Thoracic aorta (tissue), 2 donors: ENCODE measurements at places on chromosomes 7 and 10. TPM values are rescaled to one million over a fixed set of nuclear protein-coding genes. Genes with fewer than 3 reads are reported as not detected.

GRCh38 chr10:79013406-79013987, 55.3 kb upstream of the ZMIZ1 start:
- DNase-seq = no peak

DNA sequence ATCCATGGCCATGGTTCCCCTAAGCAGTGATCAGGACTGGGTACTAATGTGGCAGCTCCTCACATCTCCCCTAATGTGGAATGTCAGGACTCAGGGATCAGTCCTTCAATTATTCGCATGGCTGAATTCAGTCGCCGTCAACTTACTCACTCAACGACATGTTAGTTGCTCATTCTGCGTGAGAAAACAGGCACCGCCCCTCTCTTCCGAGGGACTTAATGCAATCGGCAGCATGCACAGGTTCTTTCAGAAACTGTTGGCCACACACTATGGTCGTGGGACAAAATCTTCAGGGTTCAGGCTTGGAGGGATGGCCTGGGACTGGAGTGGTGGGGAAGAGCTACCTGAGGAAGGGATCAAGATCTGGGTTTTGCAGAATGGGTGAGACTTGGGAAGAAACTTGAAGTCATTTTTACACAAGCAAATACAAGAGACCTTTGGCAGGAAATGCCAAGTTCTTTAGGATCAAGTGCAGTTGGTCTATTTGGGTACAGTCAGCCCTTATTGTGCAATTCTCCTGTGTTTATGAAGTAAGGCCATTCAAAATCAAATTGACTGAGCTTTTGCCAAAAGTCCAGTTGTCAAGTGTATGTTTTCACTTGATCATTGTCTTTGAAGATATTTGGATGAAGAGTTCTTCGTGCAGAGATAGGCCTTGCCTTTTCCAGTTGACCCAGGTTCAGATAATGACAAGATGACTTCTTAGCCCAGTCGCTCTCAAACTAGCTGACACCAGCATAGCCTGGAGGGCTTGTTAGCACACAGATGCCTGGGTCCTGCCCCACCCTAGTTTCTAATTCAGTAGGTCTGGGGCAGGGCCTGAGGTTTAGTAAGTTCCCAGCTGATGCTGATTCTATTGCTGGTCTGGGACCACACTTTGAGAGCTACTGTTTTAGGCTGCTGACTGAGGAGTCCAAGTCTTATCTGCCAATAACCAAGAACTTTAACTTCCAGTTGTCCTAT, 48.5 kb downstream of the LRRC18 start:
- DNase-seq = no peak

DNA sequence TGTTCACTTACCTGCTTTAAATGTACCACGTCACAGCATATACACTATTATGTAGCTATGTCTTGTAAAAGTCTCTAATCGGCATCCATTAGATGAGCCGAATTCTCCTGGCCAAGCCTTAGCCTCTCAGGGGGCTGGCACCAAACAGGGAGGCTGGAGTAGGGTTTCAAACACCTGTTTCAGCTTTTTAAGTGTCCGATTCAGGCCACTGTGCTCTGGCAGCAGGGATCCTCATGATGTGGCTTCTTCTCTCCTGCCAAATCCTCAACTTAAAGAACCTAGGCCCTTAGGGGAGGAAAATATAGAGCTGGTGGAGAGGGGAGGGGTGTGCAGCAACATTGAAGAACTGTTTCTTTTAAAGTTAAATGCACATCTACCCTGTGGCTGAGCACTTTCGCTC, 68.5 kb upstream of the NFKB2 start:
- DNase-seq = no peak

- no peak for DNase-seq
Measured at GRCh38 chr10:14667280-14667679, 107.4 kb downstream of the FAM107B start.

DNA sequence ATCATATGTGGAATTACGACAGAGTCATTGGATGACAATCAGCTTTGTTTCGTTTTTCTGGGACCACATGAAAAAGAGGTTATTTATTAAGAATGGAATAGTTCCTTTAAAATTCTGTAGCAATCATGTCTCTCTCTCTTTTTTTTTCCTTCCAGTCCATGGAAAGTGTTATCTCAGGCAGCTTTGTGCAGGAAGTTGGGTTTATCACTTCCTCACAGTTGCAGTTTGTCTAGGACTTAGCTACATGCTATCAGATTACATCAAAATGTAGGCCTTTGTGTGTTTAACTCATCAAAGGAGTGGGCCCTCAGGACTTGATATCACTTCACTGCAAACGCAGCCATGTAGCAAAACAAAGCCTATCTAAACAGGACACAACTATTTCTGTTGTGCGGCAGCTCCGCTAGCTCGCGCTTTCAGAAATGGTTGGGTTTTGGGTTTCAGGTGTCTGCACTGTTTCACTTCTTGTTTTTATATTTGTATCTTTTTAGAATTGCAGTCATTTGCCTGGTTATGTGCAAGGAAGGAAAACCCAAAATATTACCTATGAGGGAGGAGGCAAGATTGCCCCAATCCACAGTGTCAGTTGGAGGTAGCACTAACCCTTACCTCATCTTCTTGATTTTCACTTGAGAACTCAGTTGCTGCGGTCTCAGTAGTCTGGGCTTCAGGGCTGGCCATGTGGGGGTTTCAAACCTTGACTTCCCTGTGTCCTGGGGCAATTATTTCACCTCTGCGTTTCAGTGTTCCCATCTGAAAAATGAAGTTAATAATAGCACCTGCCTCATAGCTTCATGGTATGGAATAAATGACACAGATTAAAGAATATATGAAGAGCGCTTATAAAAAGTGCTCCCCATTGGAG, 66.7 kb downstream of the HHEX start:
- no peak for DNase-seq

GRCh38 chr7:20786779-20787659, at the start of gene SP8:
TSS of gene SP8 (minus strand) at chr7:20786886. CDS start at chr7:20786798, 88 bp downstream.
- DNase-seq = no peak

SRGN gene
- 200 TPM for total RNA-seq

GRCh38 chr10:48606530-48607355, 1.9 kb upstream of the ARHGAP22 start:
- DNase-seq = peak; percentile 34

- no peak for DNase-seq
Measured at GRCh38 chr10:21281765-21282484, 243.6 kb downstream of the SKIDA1 start.

DNA sequence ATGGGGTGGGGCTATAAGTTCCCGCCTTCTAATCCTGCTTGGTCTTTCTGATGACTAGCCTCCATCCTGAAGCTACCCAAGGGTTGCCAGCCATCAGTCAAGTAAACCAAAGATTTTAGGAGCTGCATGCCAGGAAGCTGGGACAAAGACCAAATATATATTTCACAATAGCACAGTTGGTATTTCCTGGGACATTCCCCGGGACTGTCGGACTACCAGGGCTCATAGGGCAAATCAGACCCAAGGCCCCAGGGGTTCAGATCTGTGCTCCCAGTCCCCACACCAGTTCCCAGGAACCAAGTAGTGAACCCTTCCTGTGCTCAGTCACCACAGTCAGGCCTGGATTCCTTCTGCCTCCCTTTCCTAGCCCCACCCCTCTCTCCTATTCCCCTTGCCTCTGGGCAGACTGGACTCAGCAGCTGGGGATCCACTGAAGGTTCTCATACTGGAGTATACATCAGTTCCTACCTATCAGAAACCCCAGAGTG, 5.7 kb upstream of the CXCL12 start:
- DNase-seq = no peak

- DNase-seq = no peak
Measured at GRCh38 chr10:72738486-72738885, 46.5 kb downstream of the MCU start.

- DNase-seq = no peak
Measured at GRCh38 chr10:54194806-54195205, 606.2 kb downstream of the PCDH15 start.

GRCh38 chr7:92653136-92653535, 62.9 kb upstream of the FAM133B start:
- no peak for DNase-seq

VWDE gene
- total RNA-seq = not detected

SPDYE1 gene
- not detected for total RNA-seq

BRAF gene
- total RNA-seq = 31.5 TPM

DNA sequence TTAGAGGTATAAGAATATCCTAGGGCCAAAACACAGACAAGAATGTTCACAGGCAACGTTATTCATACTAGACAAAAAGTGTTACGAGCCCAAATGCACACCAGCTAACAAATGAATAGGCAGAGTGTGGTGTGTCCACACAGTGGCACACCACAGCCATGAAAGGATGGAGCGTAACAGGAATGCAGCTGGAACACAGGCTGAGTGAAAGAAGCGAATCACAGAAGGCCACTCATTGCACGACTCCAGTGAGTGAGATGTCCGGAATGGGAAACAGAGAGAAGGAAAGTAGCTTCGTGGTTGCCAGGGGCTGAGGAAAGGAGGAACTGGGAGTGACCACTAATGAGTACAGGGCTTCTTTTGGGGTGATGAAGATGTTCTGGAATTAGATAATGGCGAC, 198.8 kb downstream of the TNS3 start:
- no peak for DNase-seq

DNA sequence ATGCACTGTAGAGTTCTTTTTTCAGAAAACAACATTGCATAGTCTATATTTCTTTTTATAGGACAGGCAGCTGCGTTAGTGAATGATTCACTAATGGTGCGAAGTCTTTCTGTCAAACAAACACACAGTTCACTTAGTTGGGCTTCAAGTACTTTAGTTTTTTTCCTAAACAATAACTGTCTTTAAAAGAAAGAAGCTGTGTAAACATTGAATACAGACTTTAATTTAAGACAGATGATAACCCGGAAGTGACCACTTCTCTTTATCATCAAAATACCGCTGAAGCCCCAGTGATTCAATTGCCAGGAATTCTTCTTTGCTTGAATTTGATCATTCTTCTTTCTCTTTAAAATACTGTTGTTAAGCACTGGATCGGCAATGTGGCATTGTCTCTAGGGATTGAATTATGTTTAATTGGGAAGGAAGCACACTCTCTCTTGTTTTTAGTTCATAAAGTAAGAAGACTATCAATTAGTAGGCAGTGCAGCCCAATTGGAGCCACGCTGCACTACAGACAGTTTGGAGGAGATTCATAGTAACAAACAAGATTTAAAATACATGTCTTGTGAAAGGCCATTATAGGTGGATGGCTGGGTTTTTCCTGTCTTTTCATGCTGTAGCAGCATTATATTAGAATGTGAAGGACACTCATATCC, 30.4 kb downstream of the CNTNAP2 start:
- no peak for DNase-seq

DNA sequence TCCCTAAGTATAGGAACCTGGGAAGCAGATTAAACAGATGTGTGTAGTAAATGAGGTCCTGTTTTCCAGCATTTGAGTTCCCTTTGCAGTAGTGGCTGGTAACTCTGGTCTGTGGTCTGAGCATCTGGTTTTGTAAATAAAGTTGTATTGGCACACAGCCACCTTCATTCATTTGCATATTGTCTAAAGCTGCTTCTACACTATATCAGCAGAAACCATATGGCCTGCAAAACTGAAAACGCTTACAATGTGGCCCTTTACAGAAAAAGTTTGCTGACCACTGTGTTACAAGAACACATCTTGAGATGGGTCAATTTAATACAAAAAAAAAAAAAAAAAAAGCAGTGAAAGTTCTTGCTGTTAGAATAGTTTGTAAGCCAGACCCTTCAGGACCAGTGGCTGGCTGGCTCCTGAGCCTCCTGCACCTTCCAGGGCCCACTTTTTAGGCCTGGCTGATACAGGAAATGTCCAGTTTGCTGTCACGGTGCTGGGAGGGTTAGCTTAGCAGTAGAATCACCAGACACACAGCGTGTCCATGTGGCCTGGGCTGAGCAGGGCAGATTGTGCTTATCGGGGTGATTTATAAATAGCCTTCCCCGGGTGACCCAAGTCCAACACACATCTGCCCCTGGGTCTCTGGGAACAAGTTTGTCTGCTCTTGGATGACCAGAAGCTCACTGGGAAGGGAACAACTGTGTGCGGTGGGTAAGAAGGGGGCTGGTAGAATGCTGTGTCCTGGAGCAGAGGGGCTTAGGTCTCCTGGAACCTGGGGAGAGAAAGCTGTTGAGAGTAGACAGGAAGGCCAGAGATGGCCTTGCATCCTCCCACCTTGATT, 1.4 kb downstream of the C10orf71 start:
- no peak for DNase-seq

DNA sequence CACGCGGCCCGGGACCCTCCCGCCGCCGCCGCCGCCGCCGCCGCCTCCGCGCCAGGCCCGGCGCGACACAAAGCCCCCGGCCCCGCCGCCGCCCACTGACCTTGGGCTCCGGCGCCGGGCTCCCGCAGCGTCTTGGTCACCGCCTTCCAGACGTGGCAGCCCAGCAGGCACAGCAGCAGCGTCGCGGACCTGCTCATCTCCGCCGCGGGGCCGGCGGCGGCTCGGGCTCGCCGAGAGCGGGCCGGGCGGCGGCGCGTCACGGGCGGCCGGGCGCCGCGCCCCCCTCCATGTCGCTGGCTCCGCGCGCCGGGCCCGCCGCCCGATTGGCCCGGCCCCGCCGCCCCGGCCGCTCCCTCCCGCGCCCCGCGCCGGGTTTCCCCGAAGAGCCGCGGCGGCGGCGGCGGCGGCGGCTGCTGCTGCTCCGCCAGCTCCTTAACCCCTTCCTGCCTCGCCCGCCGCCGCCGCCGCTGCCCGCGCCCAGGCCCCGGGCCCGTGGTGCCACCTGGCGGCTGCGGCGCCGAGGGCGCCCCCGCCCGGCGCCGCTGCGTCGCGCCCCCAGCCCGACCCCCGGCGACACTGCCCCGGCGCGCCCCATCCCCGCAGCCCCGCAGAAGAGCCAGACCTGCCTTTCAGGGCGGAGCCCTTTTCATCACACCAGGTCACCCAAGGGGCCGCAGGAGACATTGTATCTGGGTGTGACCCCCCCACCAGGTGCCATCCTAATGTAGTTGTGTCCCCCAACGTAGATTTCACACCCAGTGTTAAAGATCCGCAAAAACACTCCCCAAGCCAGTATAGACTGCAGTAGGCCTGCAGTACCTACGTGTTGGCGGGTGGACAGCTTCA, at the start of gene FAM171A1:
Gene FAM171A1, minus strand, starts transcription at position 434 of the 846 bp plus-strand sequence. Its CDS starts 237 bp downstream, at position 197.
- no peak for DNase-seq

STOX1 gene
- not detected for total RNA-seq

- no peak for DNase-seq
Measured at GRCh38 chr10:33520223-33520622, 185.8 kb upstream of the NRP1 start.

GRCh38 chr10:5776136-5776880, 36.9 kb downstream of the GDI2 start:
- DNase-seq = no peak

STAG3 gene
- total RNA-seq = 0.95 TPM

DNA sequence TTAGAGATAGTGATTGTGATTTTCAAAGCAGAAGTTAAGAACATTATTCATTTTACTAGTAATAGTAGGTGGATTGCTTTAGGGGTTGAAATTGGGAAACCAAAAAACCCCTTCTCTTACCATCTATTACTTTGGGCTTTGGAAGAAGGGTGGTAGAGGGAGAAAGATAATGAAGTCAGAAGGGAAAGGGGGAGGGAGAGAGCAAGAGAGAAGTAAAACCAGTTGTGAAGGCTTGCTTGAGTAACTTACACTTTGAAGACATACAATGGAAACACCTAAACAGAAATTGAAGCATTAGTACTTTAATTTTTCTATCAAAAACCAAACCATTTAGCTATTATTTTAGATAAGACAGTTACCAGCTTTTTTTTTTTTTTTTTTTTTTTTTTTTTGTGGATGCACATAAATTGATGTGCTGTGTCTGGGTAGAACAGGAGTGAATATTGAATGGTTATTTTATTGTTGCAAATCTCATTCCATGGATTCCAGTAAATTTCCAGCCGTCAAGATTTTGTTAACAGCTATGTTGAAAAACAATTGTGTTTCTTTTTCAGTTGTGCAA, 5.5 kb downstream of the PRKAR2B start:
- DNase-seq = no peak

OR2A5 gene
- total RNA-seq = not detected

- no peak for DNase-seq
Measured at GRCh38 chr7:109101332-109101731, 531.7 kb downstream of the DNAJB9 start.

UPK3BL2 gene
- total RNA-seq = 14.7 TPM

AKR1D1 gene
- not detected for total RNA-seq

INTS1 gene
- 89.6 TPM for total RNA-seq
